Activated T-helper 9 cell treated with anti-CD3 and anti-CD28 coated beads, Interleukin-2, amount 50 U/mL, for 16 hours (primary cell): ENCODE measurements at places on chromosomes 3 and 15.

GRCh38 chr3:155554777-155555451 is 190.0 kb downstream of the PLCH1 start:
- no peak for DNase-seq

- DNase-seq: no peak
These were observed 41.9 kb upstream of the PEX5L start for GRCh38 chr3:180078592-180078991.

DNA sequence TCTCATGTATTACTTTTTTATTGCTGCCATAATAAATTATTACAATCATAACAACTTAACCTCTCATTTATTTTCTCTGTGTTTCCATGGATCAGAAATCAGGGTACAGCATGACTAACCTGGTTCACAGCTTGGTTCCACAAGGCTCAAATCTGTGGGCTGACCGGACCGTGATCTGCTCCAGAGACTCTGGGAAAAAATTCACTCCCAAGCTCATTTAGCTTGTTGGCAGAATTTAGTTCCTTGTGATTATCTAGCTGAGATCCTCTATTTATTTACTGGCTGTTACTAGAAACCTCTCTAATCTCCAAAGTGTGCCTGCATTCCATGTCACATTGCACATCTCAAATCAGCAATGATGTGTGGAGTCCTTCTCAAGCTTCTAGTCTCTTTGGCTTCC is 386.6 kb downstream of the DIPK2A start:
- no peak for DNase-seq

- DNase-seq: no peak
These were observed 70.6 kb downstream of the USF3 start for GRCh38 chr3:113625834-113626233.

DNA sequence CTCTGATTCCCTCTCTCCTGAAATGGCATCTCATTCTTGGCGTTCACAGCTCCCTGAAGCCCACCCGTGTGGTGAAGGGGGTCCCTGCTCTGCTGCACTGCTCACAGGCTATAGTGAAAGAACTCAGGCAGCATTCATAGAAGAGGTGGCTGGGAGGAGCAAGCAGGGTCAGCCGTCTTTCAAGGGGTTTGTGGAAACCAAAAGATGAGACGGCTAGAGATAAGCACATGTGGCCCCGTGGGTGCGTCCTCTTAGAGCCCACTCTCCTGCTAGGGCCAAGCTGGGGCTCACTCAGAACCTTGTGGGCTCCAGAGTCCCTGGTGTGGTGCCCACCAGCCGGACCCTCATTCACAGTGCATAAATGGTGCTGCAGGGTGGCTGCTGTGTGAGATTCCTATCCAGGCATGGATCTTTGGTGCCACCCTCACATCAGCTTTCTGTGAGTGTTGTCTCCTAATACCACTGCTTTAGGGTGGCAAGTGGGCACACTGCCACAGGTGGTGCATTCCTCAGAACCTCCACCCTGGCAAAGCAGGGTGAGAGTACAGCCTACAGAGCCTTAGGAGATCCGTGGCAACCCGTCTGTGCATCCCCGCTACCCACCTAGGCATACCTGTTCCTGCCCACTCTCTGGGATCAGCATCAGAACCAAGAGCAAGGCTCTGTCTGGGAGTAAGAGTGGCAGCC is 11.2 kb upstream of the SEMA4B start:
- DNase-seq: no peak

DNA sequence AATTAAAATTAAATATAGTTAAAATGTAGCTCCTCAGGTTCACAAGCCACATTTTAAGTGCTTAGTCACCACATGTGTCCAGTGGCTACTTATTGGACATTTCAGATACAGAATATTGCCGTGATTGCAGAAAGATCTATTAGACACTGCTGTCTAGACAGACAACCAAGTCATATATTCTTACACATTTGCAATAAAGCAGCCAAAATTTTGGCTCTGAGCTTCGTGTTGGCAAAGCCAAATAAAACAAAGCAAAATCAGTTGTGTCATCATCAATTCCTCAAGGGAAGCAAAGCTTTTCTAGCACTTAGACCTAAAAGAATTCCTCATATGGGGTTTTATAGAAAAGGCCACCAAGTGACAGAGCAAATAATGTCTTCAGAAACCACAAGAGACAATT is 193.1 kb upstream of the LPP start:
- DNase-seq: no peak

DNA sequence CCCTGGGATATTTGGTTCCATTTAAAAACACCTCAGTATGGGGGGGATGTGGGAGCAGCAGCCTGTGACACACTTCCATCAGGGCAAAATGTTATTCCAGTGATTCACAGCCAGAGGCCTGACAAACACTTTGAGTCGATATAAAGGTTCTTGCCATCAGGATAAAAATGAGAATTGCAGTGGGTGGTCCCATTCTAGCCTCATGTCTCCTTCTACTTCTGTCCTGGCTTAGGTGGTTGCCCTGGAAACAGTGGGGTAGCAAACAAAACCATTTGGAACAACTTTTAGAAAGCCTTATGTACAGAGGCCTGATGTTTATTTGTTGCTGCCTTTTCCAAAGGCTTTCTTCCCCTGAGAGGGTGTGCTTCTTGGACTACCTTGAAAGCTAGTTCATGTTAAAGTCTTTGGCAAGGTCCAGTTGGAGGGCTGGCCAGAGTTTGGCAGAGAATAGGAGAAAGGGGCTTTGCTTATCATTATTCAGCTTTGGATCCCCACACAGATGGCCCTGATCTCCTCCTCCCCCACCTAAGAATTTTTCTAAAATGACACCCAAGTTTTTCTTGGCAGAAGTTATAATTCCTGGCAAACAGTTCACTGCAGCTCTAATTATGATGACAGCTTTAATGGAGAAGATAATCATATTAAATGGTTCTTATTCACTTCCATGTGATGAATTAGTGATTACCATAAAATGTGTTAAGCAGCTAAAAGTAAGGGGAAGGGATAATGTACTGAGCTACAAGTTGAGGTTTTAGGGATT is 84.2 kb upstream of the ZNF280D start:
- no peak for DNase-seq

- DNase-seq: no peak
These were observed 596.7 kb downstream of the FGF12 start for GRCh38 chr3:192130534-192131132.

- no peak for DNase-seq
These were observed 30.7 kb downstream of the CLEC3B start for GRCh38 chr3:45056608-45057301.

DNA sequence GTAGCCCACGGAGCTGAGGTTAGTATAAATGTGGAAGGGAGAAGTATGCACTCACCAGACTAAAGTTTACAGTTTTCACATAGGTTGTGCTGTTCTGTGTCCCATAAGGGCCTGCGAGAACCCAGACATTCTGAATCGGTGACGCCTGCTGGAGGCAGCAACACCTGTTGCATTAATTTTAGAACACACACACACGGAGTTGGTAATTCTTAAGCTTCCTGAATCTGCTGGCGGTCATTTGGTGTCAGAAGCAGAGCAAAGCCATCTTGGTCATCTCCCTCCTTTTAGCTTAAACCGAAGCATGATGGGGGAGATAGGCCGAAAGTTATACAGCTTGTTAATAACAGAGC is 41.1 kb upstream of the AP3B2 start:
- no peak for DNase-seq

- no peak for DNase-seq
These were observed 708 bp downstream of the ESYT3 start for GRCh38 chr3:138434875-138435772.
